Activated CD4-positive, alpha-beta memory T cell treated with anti-CD3 and anti-CD28 coated beads for 36 hours (primary cell): ENCODE measurements at places on chromosomes 16 and 17. TPM values are rescaled to one million over a fixed set of nuclear protein-coding genes. Genes with fewer than 3 reads are reported as not detected.

Gene CSHL1
- not detected for total RNA-seq

Gene ITGB4
- 0.67 TPM for total RNA-seq

Gene CMTR2
- 18.1 TPM for total RNA-seq

Gene DHRS11
- total RNA-seq: 10.5 TPM

Gene EFCAB3
- total RNA-seq: not detected

Gene AOC3
- 1.6 TPM for total RNA-seq

Gene TBC1D3D
- total RNA-seq: 0.24 TPM

Gene TNFRSF17
- not detected for total RNA-seq

Gene SLFN12
- total RNA-seq: 10.0 TPM

Gene NLRP1
- 39.9 TPM for total RNA-seq

Gene CCL11
- total RNA-seq: not detected

Gene PPY
- 0.90 TPM for total RNA-seq

Gene DPEP3
- total RNA-seq: not detected

Gene HLF
- total RNA-seq: 3.5 TPM

Gene CALB2
- total RNA-seq: not detected

Gene SPAG5
- total RNA-seq: 153 TPM

Gene CLEC18A
- total RNA-seq: 0.81 TPM

Gene TERB1
- total RNA-seq: not detected

Gene DHRS7C
- total RNA-seq: not detected

Gene SLC5A11
- 0.12 TPM for total RNA-seq

Gene RNF43
- total RNA-seq: 0.39 TPM

Gene DNAAF8
- total RNA-seq: not detected

Gene GSE1
- total RNA-seq: 16.0 TPM

Gene KRT36
- total RNA-seq: not detected

Gene TMEM220
- 0.24 TPM for total RNA-seq

Gene OR4D1
- 0.17 TPM for total RNA-seq

Gene ATP1B2
- total RNA-seq: 0.12 TPM

Gene SCNN1G
- not detected for total RNA-seq

Gene GRIN2A
- total RNA-seq: not detected

Gene HBA1
- total RNA-seq: not detected

Gene TNP2
- not detected for total RNA-seq

Gene RAB40B
- total RNA-seq: 1.4 TPM

Gene SEC14L5
- total RNA-seq: not detected

Gene TBX6
- total RNA-seq: 2.3 TPM

Gene FAM171A2
- 0.21 TPM for total RNA-seq

Gene SCARF1
- 3.2 TPM for total RNA-seq

Gene FAM20A
- not detected for total RNA-seq

Gene PPP1R1B
- not detected for total RNA-seq

Gene KRT222
- total RNA-seq: not detected

Gene SPATA20
- total RNA-seq: 22.8 TPM

Gene KRT32
- total RNA-seq: not detected

Gene COX6A2
- not detected for total RNA-seq

Gene GALNS
- total RNA-seq: 22.0 TPM

Gene CBX8
- 4.6 TPM for total RNA-seq

Gene P3H4
- 2.5 TPM for total RNA-seq

Gene SMTNL2
- not detected for total RNA-seq

Gene C16orf89
- total RNA-seq: not detected

Gene CTRB1
- not detected for total RNA-seq

Gene FOXO3B
- 2.0 TPM for total RNA-seq

Gene CIAPIN1
- 38.5 TPM for total RNA-seq

Gene WFIKKN1
- total RNA-seq: 0.07 TPM
